Activated B cell treated with CpG ODN at 0.5 μM for 24 hours (primary cell): ENCODE measurements at places on chromosomes 6 and 20. TPM values are rescaled to one million over a fixed set of nuclear protein-coding genes. Genes with fewer than 3 reads are reported as not detected.

SIRPB2 gene
- total RNA-seq: not detected in 2 replicates

MAP1LC3A gene
- 1.6 TPM in 2 replicates for total RNA-seq

- H3K27ac ChIP-seq: peak overlapping the region; percentile 50
- no peak for DNase-seq
- H3K27me3 ChIP-seq: no peaks in the 10 kb centered on the region
- H3K36me3 ChIP-seq: peaks cover 92% of the 10 kb centered on the region
These were observed 27.0 kb downstream of the EDEM2 start for GRCh38 chr20:35120012-35120701.

DNA sequence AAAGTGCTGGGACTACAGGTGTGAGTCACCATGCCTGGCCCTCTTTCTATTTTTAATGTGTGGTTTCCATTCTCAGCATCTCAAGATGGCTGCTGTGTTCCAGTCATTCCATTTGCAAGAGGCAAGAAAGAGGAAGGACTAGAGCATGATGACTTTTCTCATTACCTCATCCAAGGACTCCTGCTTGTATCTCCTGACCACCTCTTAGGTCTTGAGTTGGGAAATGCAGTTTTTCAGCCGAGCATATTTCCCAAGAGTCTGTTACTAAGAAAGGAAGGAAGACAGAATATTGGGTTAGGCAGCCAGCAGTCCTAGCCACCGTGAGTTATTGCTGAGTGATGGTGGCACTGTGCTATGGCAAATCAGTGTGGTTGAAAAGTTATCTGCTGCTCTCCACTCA, 108.4 kb upstream of the INSM1 start:
- H3K27ac ChIP-seq: no peak overlapping the region
- no peak overlapping the region for H3K4me3 ChIP-seq
- no peaks in the 10 kb centered on the region for H3K36me3 ChIP-seq
- peaks cover 17% of the 10 kb centered on the region for H3K27me3 ChIP-seq
- DNase-seq: no peak

- no peak for DNase-seq
- no peak overlapping the region for H3K27ac ChIP-seq
- no peaks in the 10 kb centered on the region for H3K36me3 ChIP-seq
- peaks cover 3% of the 10 kb centered on the region for H3K27me3 ChIP-seq
These were observed 61.1 kb upstream of the GATA5 start for GRCh38 chr20:62536871-62537401.

GRCh38 chr20:36400909-36401735, 95.0 kb downstream of the DLGAP4 start:
- no peak overlapping the region for H3K4me3 ChIP-seq
- peaks cover 27% of the 10 kb centered on the region for H3K27me3 ChIP-seq
- H3K4me1 ChIP-seq: no peaks in the 10 kb centered on the region
- no peak for DNase-seq
- no peaks in the 10 kb centered on the region for H3K36me3 ChIP-seq
- H3K27ac ChIP-seq: no peak overlapping the region

- no peak overlapping the region for H3K4me3 ChIP-seq
- H3K4me1 ChIP-seq: peaks cover 33% of the 10 kb centered on the region
- no peaks in the 10 kb centered on the region for H3K36me3 ChIP-seq
- no peak overlapping the region for H3K27ac ChIP-seq
- DNase-seq: no peak
These were observed 244.2 kb downstream of the HIVEP2 start for GRCh38 chr6:142700671-142701312.

DNA sequence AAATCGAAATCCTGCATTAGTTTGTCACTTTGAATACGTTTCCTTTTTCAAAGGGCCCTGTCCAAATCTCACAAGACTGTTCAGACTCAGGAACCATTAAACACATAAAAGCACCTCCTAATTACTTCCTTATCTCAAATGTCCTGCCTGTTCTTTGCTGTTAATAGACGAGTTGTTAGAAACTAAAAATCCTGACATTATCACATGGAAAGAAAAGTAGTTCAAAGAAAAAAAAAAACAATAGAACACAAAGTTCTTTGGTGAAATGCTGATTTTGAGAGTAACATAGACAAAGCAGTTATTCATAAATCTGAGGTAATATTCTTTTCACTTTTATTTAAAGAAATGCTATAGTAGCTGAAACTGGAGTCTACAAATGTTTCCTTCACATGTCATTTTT, 12.1 kb upstream of the TAB2 start:
- DNase-seq: no peak
- H3K4me3 ChIP-seq: no peak overlapping the region
- no peak overlapping the region for H3K27ac ChIP-seq
- no peaks in the 10 kb centered on the region for H3K4me1 ChIP-seq
- no peaks in the 10 kb centered on the region for H3K36me3 ChIP-seq

CCN2 gene
- 0.27 and 0.35 TPM in 2 replicates for total RNA-seq

CDKN1A gene
- 46.9 and 50.4 TPM in 2 replicates for total RNA-seq

DNA sequence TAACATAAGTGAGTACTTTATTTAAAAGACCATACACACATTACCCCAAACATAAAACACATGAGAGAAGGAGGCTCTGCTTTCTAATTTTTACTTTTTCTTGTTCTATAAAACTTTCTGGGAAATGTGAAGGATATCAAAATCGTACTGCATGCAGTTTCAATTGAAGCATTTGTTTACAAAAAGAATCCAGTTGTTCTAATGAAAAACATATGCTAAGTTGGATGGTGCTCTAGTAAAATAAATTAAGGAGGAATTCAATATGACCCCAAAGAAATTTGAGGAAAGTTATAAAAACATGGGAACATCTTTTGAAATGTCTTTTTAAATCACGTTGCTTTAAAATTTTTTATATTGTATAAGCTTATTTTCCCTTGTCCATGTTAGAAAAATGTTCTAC, 37.6 kb downstream of the OR2B6 start:
- no peaks in the 10 kb centered on the region for H3K36me3 ChIP-seq
- H3K27me3 ChIP-seq: peaks cover 8% of the 10 kb centered on the region
- no peaks in the 10 kb centered on the region for H3K4me1 ChIP-seq
- no peak overlapping the region for H3K4me3 ChIP-seq
- DNase-seq: no peak
- no peak overlapping the region for H3K27ac ChIP-seq

SLC13A3 gene
- 0.47 TPM in 1 of 2 replicates, not detected in the other for total RNA-seq

DNA sequence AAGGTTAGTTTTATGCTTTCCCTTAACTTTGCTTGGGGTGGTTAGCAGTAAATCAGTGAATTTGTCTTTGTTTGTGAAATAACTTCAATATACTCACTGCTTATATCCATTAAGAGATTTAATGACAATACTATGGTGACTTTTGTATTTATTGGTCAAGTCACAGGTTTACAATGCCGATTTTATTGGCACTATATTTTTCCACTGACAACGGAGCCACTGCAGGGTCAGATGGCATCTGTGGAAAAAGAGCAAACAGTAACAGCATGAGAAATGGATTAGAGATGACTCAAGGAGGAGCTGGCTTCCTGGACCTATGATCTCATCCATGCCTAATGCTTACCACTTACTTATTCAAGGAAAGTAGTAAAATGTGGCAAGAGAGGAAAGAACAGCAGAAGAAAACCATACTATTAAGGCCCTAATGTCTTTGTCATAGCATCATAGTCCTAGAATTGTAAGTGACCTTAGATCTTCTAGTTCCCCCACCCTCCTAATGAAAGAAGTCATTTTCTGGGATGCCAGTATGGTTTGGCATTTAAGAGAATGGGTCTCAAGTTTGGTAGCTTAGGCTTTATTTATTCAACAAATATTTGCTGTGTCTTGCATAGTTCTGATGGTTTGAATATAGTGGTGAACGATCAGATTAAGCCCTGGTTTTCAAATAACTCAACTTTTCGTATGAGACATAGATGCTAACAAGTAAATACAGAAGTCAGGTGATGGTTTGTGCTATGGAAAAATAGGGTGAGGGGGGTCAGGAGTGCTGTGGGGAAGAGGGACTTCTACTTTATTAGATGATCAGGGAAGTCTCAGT, 18.5 kb downstream of the RNF144B start:
- H3K4me1 ChIP-seq: peaks cover 41% of the 10 kb centered on the region
- no peak overlapping the region for H3K4me3 ChIP-seq
- H3K27me3 ChIP-seq: no peaks in the 10 kb centered on the region
- no peak for DNase-seq
- H3K27ac ChIP-seq: peak overlapping the region; percentile 3
- peaks cover 43% of the 10 kb centered on the region for H3K36me3 ChIP-seq

GRCh38 chr6:131549811-131550210, 23.2 kb upstream of the ARG1 start:
- no peaks in the 10 kb centered on the region for H3K4me1 ChIP-seq
- DNase-seq: no peak
- H3K36me3 ChIP-seq: no peaks in the 10 kb centered on the region
- H3K27ac ChIP-seq: no peak overlapping the region
- no peak overlapping the region for H3K4me3 ChIP-seq

THEMIS gene
- total RNA-seq: not detected in 2 replicates

- peak overlapping the region; percentile 38 for H3K4me3 ChIP-seq
- DNase-seq: no peak
- peaks cover 8% of the 10 kb centered on the region for H3K4me1 ChIP-seq
- no peaks in the 10 kb centered on the region for H3K27me3 ChIP-seq
These were observed 8.7 kb downstream of the ZMYND8 start for GRCh38 chr20:47347661-47348435.

- no peak overlapping the region for H3K4me3 ChIP-seq
- H3K27me3 ChIP-seq: no peaks in the 10 kb centered on the region
- no peaks in the 10 kb centered on the region for H3K4me1 ChIP-seq
- no peak overlapping the region for H3K27ac ChIP-seq
- H3K36me3 ChIP-seq: no peaks in the 10 kb centered on the region
These were observed 33.3 kb upstream of the NKAIN2 start for GRCh38 chr6:123770247-123770949.

DNA sequence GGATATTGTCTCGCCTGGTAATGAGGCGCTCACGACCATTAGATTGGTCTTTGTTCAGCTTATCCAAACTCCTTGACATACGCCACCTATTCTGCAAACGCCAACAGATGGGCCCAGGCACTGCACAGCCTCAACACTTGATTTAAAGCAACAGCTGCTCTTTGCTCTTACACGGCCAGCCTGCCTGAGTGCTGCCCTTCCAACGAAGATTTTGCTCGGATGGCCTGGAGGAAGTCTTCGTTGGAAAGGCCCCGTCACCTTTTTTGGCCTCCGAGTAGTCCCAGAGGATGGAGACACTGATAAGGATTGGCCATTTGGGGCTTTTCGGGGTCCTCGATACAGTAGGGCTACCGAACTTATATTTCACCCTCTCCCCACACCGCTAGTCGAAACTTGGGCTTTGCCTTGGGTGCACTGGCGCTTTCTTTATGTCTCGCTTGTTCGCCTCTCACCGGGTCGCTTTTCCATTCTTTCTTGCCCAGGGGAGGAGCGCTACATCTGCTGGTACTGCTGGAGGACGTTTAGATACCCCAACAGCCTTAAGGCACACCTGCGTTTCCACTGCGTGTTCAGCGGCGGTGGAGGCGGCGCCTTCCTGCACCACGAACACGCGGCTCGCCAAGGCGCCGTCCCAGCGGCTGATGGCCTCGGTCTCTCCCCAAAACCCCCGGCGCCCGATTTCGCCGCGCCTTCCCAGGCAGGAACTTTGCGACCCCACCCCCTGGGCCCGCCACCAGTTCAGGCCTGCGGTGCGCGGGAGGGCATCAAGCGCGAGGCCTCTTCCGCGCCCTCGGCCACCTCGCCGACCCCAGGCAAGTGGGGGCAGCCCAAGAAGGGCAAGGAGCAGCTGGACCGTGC, 6.1 kb downstream of the PRDM13 start:
- no peaks in the 10 kb centered on the region for H3K36me3 ChIP-seq
- H3K4me1 ChIP-seq: peaks cover 20% of the 10 kb centered on the region
- peaks cover 70% of the 10 kb centered on the region for H3K27me3 ChIP-seq
- DNase-seq: no peak

DNA sequence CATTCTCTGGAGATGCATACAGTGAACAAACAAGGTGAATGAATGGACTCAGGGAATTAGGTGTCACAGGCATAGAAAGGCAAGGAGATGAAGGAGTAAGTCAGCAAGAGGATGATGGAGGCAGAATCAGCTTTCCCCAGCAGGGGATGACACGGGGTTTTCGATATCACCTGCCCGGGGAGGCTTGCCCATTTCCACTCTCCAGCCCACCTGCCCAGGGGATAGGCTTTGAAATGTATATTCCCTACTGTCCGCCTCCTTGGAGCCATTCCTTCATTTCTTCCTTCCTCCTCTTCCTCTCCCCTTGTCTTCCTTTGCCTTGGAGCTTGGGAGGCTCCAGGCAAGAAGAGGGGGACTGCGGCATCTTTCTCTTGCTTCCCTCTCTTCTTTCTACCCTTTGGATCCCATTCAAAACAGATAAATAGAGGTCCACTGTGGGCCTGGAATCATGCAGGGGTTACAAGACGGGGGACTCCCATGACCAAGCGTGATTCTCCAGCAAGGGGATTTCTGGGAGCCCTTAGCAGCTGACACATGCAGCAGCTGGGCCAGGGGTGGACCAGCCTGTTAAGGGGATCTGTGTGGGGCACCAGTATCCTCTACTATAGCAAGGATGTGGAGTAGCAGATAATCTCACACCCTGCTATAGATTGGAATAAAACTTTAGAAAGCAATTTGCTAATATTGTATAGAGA, 23.5 kb upstream of the RNF24 start:
- H3K4me3 ChIP-seq: no peak overlapping the region
- peaks cover 16% of the 10 kb centered on the region for H3K4me1 ChIP-seq
- no peak for DNase-seq
- H3K36me3 ChIP-seq: no peaks in the 10 kb centered on the region
- peak overlapping the region; percentile 96 for H3K27ac ChIP-seq
- H3K27me3 ChIP-seq: no peaks in the 10 kb centered on the region

DNA sequence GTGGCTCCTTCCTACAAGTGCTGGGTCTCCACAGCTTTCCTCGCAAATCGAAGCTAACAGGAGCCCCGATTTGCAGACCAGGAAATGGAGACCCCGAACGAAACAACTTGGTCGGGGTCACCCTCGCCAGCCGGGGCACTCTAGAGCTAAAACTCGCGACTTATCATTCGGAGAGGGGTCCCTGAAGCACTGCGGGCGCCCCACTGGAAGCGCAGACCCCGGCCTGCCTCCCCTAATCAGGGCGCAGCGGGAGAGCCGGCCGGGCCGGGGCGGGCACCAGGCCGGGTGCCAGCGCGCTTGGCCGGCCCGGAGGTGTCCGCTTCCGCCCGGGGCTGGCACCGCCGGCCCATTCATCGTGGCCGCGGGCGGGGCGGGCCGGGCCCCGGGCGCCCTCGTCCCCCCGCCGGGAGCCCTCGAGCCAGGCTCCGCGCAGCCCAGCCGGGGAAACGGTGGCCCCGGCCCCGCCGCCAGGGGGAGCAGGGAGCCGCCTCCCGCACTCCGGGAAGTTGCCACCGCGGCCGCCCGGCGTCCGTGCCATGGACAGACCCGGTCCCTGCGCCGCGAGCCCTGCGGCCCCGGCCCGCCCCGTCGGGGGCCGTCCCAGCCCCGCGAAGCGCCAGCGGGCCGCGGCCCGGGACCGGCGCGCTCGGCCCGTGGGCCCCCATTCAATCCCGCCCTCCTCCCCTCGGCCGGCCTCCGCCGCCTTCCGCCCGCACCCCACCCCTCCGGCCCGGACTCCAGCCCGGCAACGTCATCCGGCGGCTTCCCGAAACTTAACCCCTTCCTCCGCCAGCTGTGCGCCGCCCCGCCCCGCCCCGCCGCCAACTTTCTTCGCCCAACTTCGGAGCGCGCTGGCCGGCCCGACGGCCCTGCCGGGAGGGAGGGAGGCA, 961 bp downstream of the RRBP1 start:
- no peaks in the 10 kb centered on the region for H3K36me3 ChIP-seq
- peak overlapping the region; percentile 66 for H3K27ac ChIP-seq
- peaks cover 12% of the 10 kb centered on the region for H3K27me3 ChIP-seq
- DNase-seq: peak; percentile 91
- peak overlapping the region; percentile 80 for H3K4me3 ChIP-seq
- peaks cover 20% of the 10 kb centered on the region for H3K4me1 ChIP-seq

GRCh38 chr6:74573613-74574012, 632.2 kb downstream of the COL12A1 start:
- no peaks in the 10 kb centered on the region for H3K4me1 ChIP-seq
- H3K27me3 ChIP-seq: no peaks in the 10 kb centered on the region
- no peak overlapping the region for H3K27ac ChIP-seq
- H3K4me3 ChIP-seq: no peak overlapping the region
- no peak for DNase-seq
